ENCODE measurements at places on chromosomes 5 and 9.

GRCh38 chr5:81848362-81848880 lies 97.5 kb upstream of the SSBP2 start:
- DNase-seq: no peak

DNA sequence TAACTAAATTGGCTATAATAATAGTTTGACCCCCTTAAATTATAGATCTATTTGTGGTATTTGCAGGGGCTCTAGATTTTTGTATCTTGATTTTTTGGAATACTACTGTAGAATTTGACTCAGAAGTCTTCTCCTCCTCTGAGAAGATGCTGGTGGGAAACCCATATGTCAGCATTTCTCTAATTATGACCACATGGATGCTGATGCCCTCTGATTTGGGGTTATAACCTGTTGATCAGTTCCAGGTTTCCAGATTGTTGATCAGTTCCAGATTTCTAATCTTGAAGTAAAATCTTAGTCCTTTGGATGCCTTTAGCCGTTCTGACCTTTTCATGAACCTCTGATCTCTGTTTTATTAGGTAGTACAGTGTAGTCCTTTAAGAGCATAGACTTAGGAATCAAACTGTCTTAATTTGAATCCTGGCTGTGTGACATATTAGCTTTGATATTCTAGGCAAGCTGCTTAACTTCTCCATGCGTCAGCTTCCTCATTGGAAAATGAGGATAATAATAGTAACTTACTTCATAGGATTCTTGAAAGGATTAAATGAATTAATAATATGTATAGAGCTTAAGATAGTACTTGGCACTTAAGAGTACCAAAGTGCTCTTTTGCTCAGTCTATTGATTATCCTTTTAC lies 8.1 kb downstream of the FSD1L start:
- DNase-seq: no peak

DNA sequence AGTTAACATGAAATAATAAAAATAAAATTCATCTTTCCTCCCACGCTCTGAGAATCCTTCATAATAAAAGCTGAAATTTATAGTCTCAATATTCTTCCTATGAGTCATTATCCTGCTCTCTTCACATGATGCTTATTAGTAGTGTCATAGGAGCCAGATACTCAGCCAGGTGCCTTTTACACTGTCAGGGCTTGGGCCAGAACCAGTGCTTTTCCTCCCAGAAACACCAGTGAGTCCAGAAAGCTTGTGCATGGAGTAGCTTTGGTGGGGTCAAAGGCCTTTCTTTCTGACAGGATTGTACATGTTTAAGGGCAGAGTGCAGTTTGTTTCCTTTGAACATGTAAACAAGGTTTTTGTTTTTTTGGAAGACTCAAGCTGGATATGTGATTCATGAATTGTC lies 6.8 kb downstream of the LSM11 start:
- DNase-seq: no peak

GRCh38 chr9:69223605-69224004 lies 49.5 kb downstream of the TJP2 start:
- no peak for DNase-seq

- DNase-seq: no peak
Measured at GRCh38 chr5:105163547-105163946, 1601.0 kb upstream of the NUDT12 start.

DNA sequence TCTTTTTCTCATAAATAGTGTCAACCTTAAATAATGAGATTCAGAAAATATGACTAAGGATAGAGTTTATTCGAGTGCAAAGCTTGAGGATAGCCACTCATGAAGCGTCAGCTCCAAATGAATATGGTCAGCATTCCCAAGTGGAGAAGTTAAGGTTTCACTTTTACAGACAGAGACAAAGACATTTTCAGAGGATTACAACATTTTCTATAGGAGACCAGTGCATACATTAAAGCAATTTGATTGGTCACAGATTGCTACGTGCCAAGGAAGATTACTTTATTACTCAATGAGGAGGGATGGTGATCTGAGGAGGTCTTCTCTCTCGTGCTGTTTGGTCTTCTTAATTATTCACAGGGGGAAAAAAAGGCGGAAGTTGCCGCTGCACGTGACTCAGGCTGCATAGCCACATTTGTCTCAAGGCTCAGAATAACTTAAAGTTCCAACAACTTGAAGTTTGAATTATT lies 60.1 kb upstream of the SPATA31C2 start:
- DNase-seq: no peak

DNA sequence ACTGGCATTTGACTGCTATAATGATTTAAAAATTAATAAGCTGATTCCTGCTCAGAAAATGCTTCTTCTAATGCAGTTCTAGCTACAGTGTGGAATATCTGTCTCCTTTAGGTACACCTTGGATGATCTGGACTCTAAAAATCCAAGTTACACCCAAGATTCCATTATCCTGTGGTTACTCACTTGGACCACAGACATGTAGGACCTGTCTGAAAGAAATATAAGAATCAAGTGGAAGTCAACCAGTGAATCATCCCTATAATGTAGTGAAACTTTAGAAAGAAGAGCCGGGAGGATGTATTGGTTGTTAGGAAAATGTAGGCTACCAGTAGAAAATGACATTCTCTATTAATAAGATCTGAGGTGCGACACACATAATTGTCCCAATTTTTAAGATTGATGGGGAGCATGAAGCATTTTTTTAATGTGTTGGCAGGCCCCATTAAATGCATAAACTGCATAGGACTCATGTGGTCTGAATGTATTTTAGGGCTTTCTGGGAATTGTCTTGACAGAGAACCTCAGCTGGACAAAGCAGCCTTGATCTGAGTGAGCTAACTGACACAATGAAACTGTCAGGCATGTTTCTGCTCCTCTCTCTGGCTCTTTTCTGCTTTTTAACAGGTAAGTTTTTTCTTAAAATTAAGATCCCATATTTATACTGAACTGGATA lies at the start of gene SPINK6:
Gene SPINK6 (plus strand): TSS at position 512 of the 673 bp plus-strand sequence. CDS start 55 bp downstream, at position 567.
- DNase-seq: no peak

- peak; percentile 68 for DNase-seq
Measured at GRCh38 chr9:76403352-76403751, 9.1 kb upstream of the RFK start.

Measured in CD4-positive, alpha-beta T cell treated with Interleukin-4 for 4 hours (primary cell).